ENCODE measurements at places on chromosomes 13 and 19.

- DNase-seq, result no peak
Measured at GRCh38 chr13:50677258-50677657, 166.2 kb downstream of the DLEU7 start.

GRCh38 chr19:55322204-55322885 lies 2.8 kb downstream of the TMEM150B start:
- DNase-seq, result no peak

DNA sequence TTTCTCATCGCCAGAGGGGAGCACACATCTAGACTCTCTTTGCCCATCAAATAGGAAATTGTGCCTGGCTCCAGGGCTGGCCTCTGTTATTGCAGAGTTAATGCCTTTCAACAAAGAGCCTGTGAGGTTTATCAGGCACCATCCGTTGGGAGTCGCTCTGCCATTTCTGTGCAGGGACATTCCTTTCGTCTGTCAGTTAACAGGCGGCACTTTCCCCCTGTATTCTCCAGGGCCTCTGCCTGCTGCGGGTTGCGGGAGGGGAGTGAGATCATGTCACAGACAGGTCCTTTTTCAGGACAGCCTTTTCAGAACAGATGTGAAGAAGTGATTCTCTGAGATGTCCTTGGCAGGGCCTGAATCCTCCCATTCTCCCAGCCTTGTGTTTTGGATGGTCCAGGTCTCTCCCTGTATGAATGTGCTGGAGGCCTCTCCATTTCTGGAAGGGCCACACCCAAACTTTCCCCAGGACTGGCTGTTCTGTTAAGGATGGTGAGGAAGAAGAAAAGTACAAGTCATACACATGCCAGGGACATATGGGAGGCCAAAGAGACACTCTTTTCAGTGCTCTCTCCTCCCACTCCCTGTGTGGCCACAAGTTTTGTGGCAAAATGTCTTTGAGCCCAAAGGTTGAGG lies 14.9 kb downstream of the SERP2 start:
- no peak for DNase-seq

DNA sequence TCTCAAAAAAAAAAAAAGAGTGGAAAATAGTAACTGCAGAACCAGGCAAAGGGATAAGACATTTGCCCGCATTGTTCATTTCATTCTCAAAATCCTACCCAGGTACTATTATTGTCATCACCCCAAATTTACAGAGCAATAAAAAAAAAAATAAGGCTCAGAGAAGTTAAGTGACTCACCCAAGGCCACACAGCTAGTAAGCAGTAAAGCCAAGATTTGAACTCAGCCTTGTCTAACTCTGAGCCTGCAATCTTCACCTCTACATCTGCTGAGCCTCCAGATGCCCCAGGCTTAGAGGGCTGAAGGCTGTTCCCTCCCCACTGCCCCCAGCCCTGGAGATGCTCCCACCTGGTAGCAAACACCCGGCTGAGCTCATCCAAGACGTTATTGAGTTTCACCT lies 61.0 kb downstream of the UNC13A start:
- no peak for DNase-seq

DNA sequence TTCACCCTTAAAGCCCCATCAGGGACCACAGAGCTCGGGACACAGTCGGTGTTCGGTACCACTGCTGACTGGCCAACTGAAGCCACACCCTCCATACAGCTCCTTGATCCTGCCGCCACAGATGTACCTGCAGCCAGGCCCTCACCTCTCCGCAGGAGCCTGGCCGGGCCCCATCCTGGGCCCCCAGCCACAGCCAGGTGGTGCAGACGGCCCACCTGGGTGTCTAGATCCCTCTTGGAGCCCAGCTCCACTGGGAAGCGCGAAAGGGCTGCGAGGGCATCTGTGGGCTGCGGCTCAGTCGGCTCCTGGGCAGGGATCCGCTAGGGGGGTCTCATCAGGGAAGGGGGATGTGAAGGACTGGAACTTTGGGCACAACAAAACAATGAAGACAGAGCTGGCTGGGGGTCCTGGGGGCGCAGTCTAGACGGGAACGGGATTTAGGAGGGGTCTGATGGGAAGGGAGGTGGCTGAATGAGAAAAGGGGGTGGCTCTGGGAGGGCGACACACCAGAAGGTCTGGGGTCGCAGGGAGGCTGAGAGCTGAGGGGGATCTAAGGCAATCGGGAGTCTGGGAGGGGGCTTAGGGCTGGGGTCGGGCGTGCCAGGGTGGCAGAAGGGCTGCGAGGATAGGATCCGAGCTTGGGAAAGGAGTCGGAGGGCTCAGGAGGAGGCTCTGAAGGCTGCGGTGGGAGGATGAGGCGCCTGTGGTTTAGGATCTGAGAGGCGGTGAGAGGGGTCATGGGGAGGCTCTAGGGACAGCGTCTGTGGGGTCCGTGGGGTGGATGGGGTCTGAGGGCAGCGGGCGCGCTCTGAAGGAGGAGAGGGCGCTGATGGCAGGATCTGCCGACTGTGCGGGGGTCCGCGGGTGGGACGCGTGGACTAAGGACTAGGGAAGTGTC lies 15.8 kb downstream of the PRODH2 start:
- no peak for DNase-seq

DNA sequence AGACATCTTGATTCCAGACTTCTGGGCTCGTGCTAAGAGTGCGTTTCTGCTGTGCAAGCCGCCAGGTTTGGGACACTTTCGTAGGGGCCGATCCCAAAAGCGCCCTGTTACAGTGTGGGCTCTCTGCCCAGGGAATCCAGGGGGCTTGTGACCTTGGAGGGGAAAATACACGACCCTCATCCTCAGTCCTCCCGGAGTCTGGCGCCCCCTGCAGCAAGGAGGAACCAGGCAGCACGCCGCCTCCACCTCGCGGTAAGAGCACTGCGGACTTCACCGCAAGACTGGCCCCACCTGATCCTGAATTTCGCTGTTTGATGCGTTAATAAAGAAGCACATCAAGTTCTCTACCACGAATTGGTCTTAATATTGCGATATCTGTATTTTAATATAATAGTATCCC lies 5.2 kb downstream of the POLRMT start:
- DNase-seq, result no peak

DNA sequence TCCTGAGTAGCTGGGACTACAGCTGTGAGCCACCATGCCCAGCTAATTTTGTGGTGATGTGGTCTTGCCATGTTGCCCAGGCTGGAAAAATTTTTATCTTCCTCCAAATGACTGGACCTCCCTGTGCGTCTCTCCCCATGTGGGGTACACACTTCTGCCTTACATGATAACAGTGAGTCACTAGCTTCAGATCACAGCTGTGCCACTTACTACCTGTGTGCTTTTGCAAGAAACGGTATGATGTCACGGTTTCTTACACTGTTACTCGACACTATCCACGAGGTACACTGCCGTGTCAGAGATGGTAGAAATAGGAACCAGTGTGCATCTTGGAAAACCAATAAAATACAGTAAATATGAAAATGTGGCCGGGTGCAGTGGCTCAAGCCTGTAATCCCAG lies 17.5 kb upstream of the ZNF414 start:
- DNase-seq, result no peak

DNA sequence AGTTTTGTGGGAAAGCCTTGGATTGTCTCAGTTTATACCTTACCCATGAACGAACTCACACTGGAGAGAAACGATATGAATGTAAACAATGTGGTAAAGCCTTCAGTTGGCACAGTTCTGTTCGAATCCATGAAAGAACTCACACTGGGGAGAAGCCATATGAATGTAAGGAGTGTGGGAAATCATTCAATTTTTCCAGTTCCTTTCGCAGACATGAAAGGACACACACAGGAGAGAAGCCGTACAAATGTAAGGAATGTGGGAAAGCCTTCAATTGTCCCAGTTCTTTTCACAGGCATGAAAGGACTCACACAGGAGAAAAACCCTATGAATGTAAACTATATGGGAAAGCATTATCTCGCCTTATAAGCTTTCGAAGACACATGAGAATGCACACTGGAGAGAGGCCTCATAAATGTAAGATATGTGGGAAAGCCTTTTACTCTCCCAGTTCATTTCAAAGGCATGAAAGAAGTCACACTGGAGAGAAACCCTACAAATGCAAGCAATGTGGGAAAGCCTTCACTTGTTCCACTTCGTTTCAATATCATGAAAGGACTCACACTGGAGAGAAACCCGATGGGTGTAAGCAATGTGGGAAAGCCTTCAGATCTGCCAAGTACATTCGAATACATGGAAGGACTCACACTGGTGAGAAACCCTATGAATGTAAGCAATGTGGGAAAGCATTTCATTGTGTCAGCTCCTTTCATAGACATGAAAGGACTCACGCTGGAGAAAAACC lies 7.5 kb upstream of the ZNF440 start:
- no peak for DNase-seq

DNA sequence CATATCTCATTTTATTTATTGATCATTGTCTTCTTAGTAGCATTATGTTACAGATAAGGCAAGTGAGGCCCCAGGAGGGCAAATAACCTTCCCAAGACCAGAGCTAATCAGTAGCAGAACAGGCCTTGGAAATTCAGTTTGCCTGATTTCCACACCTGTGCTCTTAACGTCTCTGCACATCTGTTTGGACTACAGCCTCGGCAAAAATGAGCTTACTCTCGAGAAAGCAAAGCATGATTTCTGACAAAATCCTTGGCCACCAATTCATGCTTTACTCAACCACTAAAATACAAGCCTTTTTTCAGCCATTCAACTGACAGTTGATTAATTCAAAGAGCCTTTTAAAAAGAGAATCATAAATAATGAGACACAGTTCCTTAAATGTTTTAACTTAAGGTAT lies 309.3 kb upstream of the HTR2A start:
- DNase-seq, result no peak

DNA sequence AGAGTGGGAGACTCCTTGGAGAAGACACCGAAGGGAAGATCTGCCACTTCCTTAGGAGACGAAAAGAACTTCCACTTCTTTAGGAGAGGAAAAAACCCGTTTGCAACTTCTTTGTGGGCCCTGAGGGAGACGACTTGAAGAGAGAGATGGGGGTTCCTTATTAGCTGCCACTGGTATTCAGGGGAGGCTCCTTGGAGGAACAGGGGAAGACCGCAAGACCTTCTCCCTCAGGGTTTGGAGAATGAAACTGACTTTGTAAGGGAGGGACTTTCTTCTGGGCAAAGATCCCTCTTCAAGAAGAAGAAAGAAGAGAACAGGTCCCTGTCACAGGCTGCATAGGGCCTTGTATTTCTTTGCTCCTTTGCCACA lies 416 bp downstream of the BCKDHA start:
- DNase-seq, result no peak

DNA sequence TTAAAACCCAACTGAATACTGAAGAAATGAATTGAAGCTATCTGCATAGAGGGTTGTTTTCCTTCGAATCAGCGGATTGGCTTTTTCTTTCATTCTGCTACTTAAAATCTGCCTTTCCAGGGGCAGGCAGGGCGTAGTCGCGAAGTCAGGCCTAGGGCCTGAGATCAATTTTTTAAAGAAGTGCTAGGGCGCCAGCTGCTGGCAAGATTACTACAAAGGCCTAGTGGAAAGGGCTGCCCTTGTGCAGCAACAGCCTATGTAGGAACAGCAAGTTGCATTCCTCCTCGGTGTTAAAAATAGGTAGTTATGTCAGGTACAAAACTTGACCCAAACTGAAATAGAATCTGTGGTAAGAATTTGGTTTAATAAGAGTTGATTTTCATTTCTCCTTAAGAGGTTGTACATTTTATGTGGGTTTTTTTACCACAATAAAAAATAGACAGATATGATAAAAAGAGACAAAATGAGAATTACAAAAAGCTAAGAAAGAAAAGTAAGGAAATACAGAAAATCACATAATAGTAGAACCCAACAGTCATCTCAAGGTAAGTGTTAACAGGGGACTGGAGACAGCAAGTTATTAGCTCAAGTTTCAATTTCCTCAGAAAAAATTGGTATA lies 9.5 kb upstream of the URAD start:
- DNase-seq, result peak; percentile 46

GRCh38 chr13:48731001-48731658 lies 77.4 kb downstream of the CYSLTR2 start:
- peak; percentile 34 for DNase-seq
